ENCODE measurements at places on chromosomes 1 and 21.

- no peak for DNase-seq
Measured at GRCh38 chr21:35764586-35764985, 295.7 kb downstream of the SETD4 start.

- DNase-seq: peak; percentile 37
Measured at GRCh38 chr1:28602536-28603439, 10.7 kb downstream of the RAB42 start.

- DNase-seq: no peak
Measured at GRCh38 chr21:42148097-42148496, 70.8 kb upstream of the ABCG1 start.

DNA sequence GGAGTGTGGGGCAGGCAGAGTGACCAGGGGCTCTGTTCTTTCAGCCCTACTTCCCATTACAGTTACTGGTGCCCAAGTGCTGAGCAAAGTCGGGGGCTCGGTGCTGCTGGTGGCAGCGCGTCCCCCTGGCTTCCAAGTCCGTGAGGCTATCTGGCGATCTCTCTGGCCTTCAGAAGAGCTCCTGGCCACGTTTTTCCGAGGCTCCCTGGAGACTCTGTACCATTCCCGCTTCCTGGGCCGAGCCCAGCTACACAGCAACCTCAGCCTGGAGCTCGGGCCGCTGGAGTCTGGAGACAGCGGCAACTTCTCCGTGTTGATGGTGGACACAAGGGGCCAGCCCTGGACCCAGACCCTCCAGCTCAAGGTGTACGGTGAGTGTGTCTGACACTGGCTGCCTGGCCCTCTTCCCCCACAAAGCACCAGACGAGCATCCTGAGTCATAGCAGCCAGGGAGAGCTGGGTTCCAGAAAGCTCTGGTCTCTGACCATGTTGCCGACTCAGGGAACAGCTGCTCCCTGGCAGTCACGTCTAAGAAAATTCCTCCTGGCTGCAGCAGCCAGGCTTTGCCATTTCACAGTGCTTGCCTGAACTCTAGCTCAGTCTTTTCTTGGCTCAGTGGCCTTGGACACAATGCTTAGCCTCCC, 3.3 kb downstream of the SLAMF8 start:
- no peak for DNase-seq

GRCh38 chr21:42651515-42652401, 1.7 kb upstream of the PDE9A start:
- no peak for DNase-seq

GRCh38 chr21:45826676-45827301, 154.8 kb upstream of the COL6A1 start:
- DNase-seq: no peak

- no peak for DNase-seq
Measured at GRCh38 chr1:203308328-203308922, 3.1 kb downstream of the BTG2 start.

- no peak for DNase-seq
Measured at GRCh38 chr1:85862456-85862855, 154.2 kb upstream of the ZNHIT6 start.

- no peak for DNase-seq
Measured at GRCh38 chr1:31695327-31695726, 8.5 kb downstream of the COL16A1 start.

- DNase-seq: no peak
Measured at GRCh38 chr1:241836941-241837340, 11.1 kb upstream of the EXO1 start.

DNA sequence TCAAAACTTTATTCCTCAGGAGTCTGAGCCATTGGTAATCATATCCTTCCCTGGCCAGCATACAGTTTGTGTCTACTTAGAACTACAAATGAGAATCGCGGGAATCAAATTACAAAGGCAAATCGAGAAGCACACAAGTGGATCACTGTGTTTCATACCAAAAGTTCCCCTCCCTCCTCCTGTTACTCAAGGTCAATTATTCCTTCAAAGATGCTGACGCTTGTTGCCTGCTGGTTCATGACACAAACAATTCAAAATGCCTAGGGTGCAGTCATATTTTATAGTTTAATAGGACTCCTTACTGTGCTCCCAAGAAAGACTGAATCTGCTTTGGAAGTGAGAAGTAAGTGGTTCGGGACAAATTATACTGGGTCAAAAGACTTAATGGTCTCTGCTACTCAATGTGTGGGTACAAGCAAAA, 93.0 kb upstream of the PBX1 start:
- no peak for DNase-seq

GRCh38 chr1:243921111-243921510, 71.1 kb upstream of the AKT3 start:
- no peak for DNase-seq

DNA sequence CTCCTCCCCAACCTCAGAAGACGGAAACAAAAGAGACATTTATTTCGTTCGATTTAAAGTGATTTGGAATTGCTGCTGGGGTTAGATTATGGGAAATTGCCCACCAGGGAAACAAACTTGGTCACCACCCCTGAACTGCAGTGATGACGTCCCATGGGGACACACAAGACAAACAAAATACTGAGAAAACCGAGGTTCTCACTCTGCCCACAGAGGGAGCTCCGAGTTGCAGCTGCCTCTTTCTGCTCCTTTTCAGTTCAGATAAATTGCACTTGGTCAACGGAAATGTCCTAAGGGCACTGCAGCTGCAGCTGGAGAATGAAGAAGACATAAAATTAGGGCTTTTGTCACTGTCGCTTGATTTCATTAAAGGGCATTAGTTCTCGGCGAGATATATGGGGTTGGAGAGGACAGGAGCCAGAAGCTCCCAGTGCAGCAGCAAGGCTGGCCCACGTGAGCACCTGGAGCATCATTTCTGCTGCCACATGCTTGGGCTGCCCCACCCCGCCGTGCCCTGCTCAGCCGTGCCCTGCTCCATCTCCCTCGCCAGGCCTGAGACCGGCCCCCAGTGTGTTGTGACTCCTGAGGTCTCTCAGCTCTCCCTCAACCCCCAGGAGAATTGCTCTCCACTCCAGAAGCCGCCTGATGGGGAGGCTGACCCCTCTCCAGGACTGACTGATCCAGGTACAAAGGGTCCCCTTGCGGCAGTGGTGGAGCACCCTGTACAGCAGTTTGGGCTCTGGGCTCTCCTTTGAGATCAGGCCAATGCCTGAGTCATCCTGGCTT, 231.7 kb upstream of the AJAP1 start:
- DNase-seq: no peak

- DNase-seq: no peak
Measured at GRCh38 chr1:155962599-155963211, 15.6 kb downstream of the ARHGEF2 start.

- DNase-seq: peak; percentile 43
Measured at GRCh38 chr1:181018901-181019681, 3.6 kb downstream of the STX6 start.

DNA sequence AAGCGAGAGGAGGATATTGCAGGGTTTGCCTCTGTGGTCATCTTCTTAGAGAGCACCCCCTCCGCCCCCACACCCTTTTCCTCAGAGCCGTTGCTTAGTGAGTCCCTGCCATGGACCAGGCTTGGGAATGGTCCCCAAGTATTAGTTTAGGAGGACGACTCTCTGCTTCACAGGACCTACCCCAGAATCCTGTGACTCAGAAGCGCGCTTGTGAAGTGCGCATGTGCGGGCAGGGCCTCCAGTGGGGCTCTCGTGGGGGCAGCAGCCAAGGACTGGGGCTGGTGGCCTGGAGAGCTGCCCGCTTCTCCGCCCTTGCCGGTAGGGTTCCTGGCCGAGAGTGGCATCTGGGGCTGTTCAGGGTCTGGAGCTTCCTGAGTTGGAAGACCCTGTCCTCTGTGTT, 37.3 kb upstream of the HMGN1 start:
- peak; percentile 28 for DNase-seq

GRCh38 chr21:26067836-26068594, 102.6 kb downstream of the APP start:
- no peak for DNase-seq

GRCh38 chr1:92352856-92353255, 54.0 kb downstream of the RPAP2 start:
- no peak for DNase-seq

DNA sequence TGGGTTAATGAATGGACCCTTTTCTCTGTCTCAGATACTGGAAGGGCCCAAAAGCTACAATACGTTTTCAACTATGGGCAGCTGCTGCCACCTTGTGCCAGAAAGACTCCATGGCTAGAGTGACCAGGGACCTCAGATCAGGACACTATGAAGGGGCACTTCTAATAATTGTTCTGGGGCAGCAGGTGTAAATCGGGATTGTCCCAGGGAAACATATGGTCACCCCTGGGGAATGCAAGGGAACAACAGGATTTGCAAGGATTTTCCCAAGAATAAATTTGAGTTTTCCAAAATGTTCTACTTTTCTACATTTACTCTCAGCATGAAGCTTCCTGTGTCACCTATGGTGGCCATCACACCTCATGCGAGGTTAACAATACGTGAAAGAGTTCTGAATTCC, 12.0 kb upstream of the FCAMR start:
- peak; percentile 61 for DNase-seq

GRCh38 chr1:243792401-243792800, 57.6 kb downstream of the AKT3 start:
- no peak for DNase-seq

- DNase-seq: no peak
Measured at GRCh38 chr1:56404066-56404465, 175.3 kb downstream of the PLPP3 start.

Measured in stimulated activated CD4-positive, alpha-beta T cell treated with anti-CD3 and anti-CD28 coated beads, Interleukin-15, amount 100 ng/mL, for 24 hours (primary cell).